ENCODE measurements at places on chromosomes 5 and 9.

- DNase-seq, result no peak
Measured at GRCh38 chr9:88954066-88954465, 37.2 kb upstream of the S1PR3 start.

DNA sequence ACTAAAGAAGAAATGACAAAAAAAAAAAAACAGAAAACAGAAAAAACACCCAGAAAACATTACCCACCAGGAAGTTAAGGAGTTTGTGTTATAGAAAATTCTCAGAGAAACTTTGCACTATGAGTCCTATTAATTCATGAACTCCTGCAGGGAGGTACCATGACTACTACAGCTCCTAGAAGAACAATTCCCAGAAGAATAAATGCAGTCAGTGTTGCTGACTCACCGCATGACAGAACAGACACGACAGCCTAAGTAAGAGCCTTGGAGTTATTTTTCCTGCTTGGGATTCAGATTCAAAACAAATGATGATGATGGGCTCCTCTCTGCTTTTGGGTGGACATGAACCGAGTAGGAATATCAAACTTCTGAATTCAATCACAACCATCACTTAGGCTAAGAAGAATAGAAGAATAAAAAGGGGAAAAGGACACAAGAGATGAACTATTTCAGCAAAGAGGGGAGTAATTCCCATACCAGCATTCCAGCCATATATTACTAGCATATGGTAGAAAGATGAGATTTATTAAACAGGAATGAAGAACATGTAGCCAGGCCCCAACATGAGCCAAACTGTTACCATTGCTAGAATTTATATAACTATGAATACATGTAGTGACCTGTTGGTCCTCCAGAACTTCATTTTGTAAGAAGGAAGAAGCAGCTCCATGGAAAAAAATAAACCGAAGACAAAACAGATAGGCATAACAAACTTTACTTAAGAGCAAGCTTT is 209.6 kb upstream of the PDE4D start:
- DNase-seq, result no peak

- DNase-seq, result peak; percentile 81
Measured at GRCh38 chr9:97598461-97599288, 34.5 kb downstream of the TSTD2 start.

DNA sequence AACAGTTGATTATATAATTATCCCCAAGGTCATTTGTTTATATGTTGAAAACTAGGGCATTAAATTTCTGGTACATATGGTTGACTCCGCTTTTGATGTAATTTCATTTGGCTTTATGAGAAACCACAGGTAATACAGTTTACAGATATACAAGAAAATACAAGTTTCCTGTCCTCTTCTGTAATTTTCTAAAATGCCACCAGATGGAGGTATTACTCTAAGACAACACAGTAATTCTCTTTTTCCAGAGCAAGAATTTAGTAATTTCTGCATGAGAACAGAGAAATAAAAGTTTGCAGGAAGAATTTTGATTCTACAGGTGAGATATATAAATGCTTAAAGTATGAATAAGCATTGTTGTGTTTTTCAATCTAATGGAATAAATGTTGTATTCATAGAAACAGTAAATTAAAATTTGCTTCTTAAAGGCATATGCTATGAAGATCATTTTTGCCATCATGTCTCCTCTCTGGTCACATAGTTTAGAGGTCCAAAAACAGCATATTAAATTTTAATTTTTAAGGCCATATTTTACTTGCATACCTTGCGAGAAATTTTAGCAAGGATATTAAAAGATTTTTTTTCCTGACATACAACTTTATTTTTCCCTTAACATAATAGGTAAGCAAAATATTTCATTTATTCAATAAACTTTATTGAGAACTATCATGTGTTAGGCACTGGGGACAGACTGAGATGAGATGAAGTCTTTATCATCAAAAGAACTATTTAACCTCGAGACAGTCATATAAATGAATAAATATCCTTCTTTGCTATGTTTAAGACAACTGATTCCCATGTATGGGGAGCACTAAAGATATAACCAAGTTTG is 22.7 kb downstream of the CHD1 start:
- peak; percentile 42 for DNase-seq

- no peak for DNase-seq
Measured at GRCh38 chr9:92359394-92359995, 33.7 kb downstream of the CENPP start.

DNA sequence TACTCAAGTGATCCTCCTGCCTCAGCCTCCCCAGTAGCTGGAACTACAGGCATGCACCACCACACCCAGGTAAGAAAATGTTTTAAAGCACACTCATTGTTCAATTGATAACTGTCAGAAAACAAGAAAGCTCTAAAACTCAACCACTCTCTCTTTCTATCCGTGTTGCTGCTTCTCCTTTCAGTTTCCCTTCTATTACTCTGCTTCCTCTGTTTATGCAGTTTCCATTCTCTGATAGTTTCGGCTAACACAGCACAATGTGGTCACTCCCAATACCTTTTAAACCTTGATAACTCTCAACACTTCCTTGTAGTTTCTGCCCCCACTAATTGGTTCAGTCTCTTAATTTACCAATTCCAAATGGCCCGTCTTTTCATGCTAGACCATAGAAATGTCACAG is 59.2 kb upstream of the NR4A3 start:
- DNase-seq, result no peak

- DNase-seq, result no peak
Measured at GRCh38 chr5:81420039-81420667, 26.2 kb upstream of the ACOT12 start.

DNA sequence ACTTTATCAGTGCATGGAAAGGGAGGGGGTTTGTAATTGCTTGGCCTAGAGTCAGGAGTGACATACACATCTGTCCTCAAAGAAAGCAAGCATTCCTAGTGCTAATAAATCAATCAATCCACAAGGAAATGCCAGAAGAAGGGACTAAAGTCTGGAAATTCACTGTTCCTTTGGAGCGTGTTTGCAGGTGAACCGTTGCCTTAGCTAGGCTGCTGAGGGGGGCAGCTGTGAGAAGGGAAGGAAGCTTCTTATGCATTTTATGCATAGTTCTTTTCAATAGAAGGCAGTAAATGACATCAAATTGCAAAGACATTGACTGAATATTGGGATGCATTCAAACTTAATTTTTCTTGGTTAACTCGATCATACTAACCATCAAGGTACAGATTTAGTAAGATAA is 1092.5 kb upstream of the SEMA6A start:
- DNase-seq, result no peak

GRCh38 chr5:172322028-172322965 is 38.7 kb upstream of the UBTD2 start:
- DNase-seq, result peak; percentile 26

- no peak for DNase-seq
Measured at GRCh38 chr9:108093773-108094675, 604.5 kb upstream of the KLF4 start.

- no peak for DNase-seq
Measured at GRCh38 chr9:133737071-133737773, 930 bp downstream of the SARDH start.

DNA sequence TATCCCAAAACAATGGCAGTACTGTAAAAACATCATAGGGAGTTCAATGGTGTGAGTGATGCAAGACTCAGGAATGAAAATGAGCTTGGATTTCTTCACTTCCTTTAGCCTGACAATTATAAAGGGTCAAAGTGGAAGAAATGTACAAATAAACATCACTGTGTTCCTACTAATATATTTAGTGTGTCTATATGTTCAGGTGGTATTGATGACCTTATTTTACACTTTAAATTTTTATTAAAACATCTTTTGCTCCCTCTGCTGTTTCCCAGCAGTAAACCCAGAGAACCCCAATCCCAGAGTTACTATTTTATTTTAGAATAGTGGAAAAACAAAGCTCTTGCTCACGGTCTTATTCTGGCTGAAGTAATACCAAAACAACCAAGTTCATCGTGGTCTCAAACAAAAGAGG is 2.0 kb downstream of the LOX start:
- no peak for DNase-seq

DNA sequence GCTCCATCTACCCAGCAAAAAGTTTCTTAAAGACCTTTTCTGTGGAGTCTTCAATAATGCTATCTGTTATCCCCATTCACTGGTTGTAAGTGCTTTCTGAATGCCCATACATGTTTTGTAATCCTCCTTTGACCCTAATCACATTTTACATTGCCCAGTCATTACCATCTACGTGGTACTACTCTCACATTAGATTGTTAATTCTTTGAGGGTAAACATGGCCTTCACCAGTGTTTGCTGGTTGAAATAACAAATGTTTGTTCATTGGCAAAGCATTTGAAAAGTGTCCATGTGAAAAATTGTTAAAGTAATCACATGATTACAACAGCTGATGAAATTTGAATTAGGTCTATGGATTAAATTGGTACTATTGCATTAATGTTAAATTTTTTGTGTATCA is 31.8 kb downstream of the MEGF10 start:
- DNase-seq, result no peak

DNA sequence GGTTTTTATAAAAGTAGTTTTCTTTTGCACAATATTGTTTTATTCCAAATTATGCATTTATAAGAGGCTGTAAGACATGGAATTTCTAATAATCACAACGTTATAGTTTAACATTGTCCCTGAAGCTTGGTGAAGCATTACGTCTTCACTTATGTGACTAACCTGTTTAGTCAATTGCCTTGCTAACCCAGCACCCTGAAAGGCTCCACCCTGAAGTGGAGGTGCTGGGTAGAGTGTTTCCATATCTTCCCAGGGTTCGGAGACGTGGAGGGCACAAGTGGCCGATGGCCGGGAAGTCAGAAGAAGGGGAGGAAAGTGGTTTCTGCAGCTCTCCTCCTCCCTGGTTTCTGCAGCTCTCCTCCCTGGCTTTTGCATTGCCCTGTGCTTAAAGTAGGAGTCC is 83.4 kb downstream of the TRIO start:
- DNase-seq, result no peak

DNA sequence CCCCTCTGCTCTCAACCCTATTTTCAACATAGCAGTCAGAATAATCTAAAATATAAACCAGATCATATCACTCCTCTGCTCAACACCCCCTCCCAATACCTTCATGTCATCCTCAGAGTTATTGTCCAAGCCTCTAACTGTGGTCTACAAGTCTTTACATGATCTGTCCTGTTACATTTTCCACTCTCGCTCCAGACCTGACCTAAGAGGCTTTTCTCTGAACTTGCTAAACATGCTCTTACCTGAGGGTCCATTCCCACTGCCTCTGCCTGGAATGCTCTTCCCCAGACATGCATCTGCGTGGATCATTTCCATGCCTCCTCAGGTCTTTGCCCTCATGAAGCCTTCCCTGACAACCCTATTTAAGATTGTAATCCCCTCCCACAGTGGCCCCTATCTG is 12.0 kb downstream of the NIPSNAP3B start:
- DNase-seq, result no peak

GRCh38 chr9:2229109-2229721 is 214.1 kb downstream of the SMARCA2 start:
- no peak for DNase-seq

- no peak for DNase-seq
Measured at GRCh38 chr9:105116052-105116868, 128.2 kb upstream of the SLC44A1 start.

GRCh38 chr5:107272954-107273353 is 397.8 kb downstream of the EFNA5 start:
- no peak for DNase-seq

DNA sequence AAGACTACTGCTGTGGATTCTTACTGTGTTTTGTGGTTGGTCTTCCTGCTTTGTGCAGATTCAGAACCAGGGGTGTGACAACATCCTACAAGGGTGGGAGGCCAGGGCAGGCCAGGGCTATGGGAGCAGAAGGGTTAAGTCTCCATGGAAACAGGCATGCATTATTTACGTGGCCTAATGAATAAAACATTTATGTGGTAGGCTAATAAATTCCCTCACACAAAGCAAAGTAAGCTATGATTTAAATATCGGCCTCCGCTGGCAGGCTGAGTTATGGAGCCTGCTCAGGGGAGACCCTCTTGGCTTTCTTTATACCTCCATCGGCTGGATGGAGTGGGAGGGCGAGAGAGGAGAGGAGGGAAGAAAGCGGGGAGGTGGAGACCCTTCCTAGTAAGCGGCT is 230.3 kb upstream of the MVB12B start:
- peak; percentile 4 for DNase-seq

- DNase-seq, result no peak
Measured at GRCh38 chr5:180782748-180783147, 19.9 kb downstream of the MGAT1 start.

- no peak for DNase-seq
Measured at GRCh38 chr5:157926977-157927376, 68.0 kb upstream of the CLINT1 start.

GRCh38 chr9:118091711-118092500 is 387.7 kb downstream of the TLR4 start:
- no peak for DNase-seq

- no peak for DNase-seq
Measured at GRCh38 chr9:24932785-24933184, 387.1 kb upstream of the IZUMO3 start.

DNA sequence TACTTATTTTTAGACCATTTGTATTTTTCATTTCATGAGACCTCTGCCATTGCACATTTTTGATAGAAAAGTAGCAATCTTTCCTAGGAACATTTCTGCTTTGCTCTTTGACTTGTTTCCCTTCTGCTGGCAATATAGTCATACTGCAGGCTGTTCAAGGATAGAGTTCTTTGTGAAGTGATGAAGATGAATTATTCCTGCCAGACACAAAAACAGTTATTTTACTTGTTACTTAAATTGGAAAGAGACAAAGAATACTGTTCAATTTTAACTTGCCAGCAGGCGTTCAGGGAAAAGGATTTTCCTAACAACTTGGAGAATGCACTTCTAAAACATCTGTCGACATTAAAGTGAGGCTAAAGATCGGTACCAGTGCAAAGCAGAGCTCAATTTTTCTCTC is 251.7 kb upstream of the ACTBL2 start:
- no peak for DNase-seq

- no peak for DNase-seq
Measured at GRCh38 chr9:38232895-38233294, 159.6 kb upstream of the ALDH1B1 start.

- DNase-seq, result no peak
Measured at GRCh38 chr9:133793471-133793870, 55.3 kb upstream of the SARDH start.

- no peak for DNase-seq
Measured at GRCh38 chr9:82799286-82799685, 263.7 kb downstream of the RASEF start.

DNA sequence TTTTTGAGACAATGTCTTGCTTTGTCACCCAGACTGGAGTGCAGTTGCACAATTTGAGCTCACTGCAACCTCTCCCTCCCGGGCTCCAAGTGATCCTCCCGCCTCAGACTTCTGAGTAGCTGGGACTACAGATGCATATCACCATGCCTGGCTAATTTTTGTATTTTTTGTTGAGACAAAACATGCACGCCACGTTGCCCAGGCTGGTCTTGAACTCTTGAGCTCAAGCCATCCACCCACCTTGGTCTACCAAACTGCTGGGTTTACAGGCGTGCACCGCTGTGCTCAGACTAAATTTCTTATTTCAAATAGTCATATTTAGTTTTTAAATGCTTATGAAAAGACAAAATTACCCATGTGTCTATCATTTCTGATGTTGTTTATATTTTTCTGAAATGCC is 2324.1 kb downstream of the MAT2B start:
- no peak for DNase-seq

GRCh38 chr9:7186175-7186574 is 428.4 kb downstream of the KDM4C start:
- DNase-seq, result no peak

- DNase-seq, result no peak
Measured at GRCh38 chr9:136133191-136133958, 14.7 kb upstream of the TMEM250 start.

All from renal pelvis (tissue), 12 donors.